GM12878 (cell line): ENCODE measurements at places on chromosomes 12 and 14. TPM values are rescaled to one million over a fixed set of nuclear protein-coding genes. Genes with fewer than 3 reads are reported as not detected.

Gene CRY1
- 5.8 and 6.1 TPM in 2 replicates for total RNA-seq

Gene CACNA1C
- 0.13 TPM in 1 of 2 replicates, not detected in the other for total RNA-seq

Gene DENND5B
- total RNA-seq = 27.8 and 32.5 TPM in 2 replicates

Gene MAP1LC3B2
- total RNA-seq = 1.8 TPM in 1 of 2 replicates, not detected in the other

Gene KRT7
- 6.6 and 7.6 TPM in 2 replicates for total RNA-seq

Gene PKP2
- 0.05 and 0.08 TPM in 2 replicates for total RNA-seq

Gene CCDC197
- total RNA-seq = not detected in 2 replicates

Gene PLEKHG7
- 1.1 and 1.3 TPM in 2 replicates for total RNA-seq

Gene CLMN
- total RNA-seq = 40.2 and 40.4 TPM in 2 replicates

Gene HOXC4
- 11.1 and 11.4 TPM in 2 replicates for total RNA-seq

Gene IGF1
- total RNA-seq = 3.2 and 3.4 TPM in 2 replicates

Gene ENDOU
- 0.21 TPM in 1 of 2 replicates, not detected in the other for total RNA-seq

Gene TSPAN9
- total RNA-seq = 0.21 and 0.31 TPM in 2 replicates

DNA sequence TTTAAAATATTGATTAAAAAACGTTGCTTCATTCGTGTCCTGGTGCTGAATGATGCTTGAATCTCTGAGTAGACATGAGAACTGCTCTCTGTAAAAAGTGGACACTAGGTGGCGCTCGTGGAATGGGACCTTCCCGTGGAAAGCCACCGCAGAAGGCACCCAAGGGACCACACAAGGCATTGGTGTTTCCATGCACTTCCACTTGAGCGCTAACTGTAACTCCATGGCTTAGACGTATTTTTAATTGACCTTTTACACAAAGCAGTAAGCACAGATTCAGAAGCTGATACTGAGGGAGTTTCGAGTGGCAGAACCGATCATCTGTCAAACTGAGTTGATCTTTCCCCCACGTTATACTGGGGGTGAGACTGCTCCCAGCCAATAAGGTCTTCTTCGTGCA, 135.3 kb downstream of the PRKCH start:
- no peaks in the 10 kb centered on the region for H3K27me3 ChIP-seq
- peaks cover 6% of the 10 kb centered on the region for H3K4me1 ChIP-seq
- no peak overlapping the region for H3K27ac ChIP-seq
- peaks cover 37% of the 10 kb centered on the region for H3K36me3 ChIP-seq
- H3K4me3 ChIP-seq = no peak overlapping the region

DNA sequence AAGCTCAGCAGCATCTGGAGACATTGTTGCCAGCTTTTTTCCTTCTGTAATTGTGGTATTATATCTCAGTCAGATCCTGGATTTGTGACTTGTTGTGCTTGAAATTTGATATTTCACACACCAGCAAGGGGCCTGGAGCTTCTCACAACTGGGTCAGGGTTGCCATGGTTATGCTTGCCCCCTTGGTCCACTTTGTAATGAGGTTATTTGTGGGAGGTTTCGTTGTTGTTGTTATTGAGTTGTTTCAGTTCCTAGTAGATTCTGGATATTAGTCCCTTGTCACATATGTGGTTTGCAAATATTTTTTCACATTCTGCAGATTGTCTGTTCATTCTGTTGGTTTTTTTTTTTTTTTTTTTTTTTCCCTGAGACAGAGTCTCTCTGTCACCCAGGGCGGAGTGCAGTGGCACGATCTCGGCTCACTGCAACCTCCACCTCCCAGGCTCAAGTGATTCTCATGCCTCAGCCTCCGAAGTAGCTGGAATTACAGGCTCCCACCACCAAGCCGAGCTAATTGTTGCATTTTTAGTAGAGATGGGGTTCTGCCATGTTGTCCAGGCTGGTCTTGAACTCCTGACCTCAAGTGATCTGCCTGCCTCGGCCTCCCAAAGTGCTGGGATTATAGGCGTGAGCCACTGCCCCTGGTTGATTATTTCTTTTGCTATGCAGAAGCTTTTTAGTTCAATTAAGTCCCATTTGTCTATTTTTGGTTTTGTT, 80.6 kb upstream of the ETV6 start:
- H3K4me1 ChIP-seq = peaks cover 46% of the 10 kb centered on the region
- H3K4me3 ChIP-seq = peak overlapping the region; percentile 48
- H3K27me3 ChIP-seq = no peaks in the 10 kb centered on the region
- H3K27ac ChIP-seq = peak overlapping the region; percentile 98
- H3K36me3 ChIP-seq = no peaks in the 10 kb centered on the region

- H3K4me3 ChIP-seq = peak overlapping the region; percentile 31; the same call in 1 of the 2 replicates
- DNase-seq = no peak
- H3K27me3 ChIP-seq = no peaks in the 10 kb centered on the region
- H3K4me1 ChIP-seq = peaks cover 22% of the 10 kb centered on the region
Observed at GRCh38 chr12:105334582-105334981, 4.1 kb downstream of the C12orf75 start.

DNA sequence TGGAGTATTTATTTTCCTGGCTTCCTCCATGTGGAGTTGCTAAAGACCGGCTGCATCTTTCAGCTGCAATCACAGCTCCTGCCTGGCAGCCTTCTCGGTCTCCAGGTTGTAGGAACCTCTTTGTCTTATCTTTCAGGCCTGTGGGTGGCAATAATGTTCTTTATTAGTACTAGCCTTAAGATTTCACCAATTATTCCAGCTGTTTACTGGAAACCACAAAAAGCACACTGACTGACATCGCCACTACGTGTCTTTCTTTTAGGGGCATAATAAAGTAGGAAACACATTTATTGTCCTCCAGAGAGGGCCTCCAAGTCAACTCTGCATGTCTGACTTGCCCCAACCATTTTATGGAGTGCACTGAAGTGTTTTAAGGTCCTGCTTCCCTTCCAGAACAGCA, 1116.5 kb upstream of the TMEM132C start:
- no peak for DNase-seq
- no peaks in the 10 kb centered on the region; the same call in 1 of the 2 replicates for H3K4me1 ChIP-seq
- H3K27ac ChIP-seq = peak overlapping the region; percentile 58
- no peaks in the 10 kb centered on the region for H3K36me3 ChIP-seq
- no peak overlapping the region for H3K4me3 ChIP-seq
- no peaks in the 10 kb centered on the region for H3K27me3 ChIP-seq

DNA sequence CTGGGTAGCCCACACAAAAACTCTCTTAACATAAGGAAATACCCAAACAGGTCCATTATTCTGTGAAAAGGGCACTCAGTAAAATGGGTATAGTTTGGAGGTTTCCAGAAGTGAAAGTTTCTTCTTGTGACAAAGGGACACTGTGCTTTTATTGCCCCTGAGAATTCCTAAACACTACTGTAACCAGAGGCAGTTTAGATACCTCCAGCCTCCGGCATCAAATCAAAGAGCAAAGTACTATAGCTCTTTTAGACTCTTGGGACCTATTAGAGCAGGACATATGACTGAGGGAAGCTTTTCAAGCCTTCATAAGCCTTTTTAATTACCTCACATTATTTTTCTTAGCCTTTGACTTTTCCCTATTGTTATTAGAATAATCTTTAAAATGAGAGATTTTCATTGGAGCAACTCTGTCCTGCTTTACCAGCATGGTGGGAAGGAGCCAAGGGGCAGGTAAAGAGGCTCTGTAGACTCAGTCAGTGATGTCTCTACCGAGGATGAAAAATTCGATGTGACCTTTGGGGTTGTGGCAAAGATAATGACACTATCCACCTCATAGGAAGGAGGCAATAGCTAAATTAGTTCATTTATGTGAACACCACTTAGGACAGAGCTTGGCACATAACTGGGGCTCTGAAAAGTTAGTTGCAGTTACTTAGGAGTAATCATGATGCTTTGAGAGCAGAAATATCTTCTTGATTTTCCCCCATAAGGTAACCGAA, 85.1 kb downstream of the IFNG start:
- no peak overlapping the region for H3K27ac ChIP-seq
- no peaks in the 10 kb centered on the region for H3K36me3 ChIP-seq
- H3K27me3 ChIP-seq = no peaks in the 10 kb centered on the region
- DNase-seq = no peak

DNA sequence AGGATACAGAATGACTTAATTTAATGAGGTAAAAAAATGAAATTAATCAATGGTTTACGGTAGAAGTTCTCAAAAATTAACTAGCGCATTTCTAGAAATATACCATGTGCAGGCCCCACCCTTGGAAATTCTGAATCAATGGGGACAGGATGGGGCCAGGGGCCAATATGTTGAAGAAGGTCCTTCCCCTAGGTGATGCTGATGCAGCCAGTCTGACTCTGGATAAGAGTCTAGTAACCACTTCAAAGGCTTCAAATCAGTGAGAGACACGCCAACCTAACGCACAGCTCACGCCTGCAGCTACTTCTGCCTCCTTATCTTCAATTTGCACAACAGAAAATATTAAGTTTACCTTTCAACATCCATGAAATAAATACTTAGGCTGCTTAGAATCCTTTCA, 14.9 kb downstream of the GIT2 start:
- no peak overlapping the region for H3K27ac ChIP-seq
- H3K4me1 ChIP-seq = peaks cover 9% of the 10 kb centered on the region
- peaks cover 16% of the 10 kb centered on the region for H3K36me3 ChIP-seq
- H3K27me3 ChIP-seq = no peaks in the 10 kb centered on the region
- H3K4me3 ChIP-seq = no peak overlapping the region
- no peak for DNase-seq

DNA sequence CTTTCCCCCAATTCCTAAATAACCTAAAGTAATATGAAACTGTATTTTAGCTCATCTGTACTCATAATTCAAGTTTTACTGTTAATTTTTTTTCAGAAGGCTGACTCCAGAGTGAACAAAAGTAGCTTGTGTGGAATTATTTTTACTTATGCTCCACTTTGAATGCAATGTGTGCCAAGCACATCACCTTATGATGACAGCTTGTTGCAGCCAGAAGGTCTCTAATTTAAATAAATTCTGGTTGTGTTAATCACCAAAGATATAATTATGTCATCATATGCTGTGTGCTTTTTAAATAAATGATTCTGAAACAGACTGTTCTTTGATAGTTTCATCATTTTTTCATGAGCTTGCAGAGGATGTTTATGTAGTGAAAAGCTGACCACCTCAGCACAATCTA, 283.1 kb downstream of the TMEM117 start:
- no peaks in the 10 kb centered on the region for H3K36me3 ChIP-seq
- no peaks in the 10 kb centered on the region for H3K4me1 ChIP-seq
- no peak overlapping the region for H3K4me3 ChIP-seq
- H3K27me3 ChIP-seq = no peaks in the 10 kb centered on the region

- no peaks in the 10 kb centered on the region for H3K4me1 ChIP-seq
- no peak overlapping the region for H3K27ac ChIP-seq
- H3K4me3 ChIP-seq = no peak overlapping the region
- DNase-seq = no peak
Observed at GRCh38 chr14:35435177-35435576, 30.6 kb upstream of the NFKBIA start.

- H3K36me3 ChIP-seq = no peaks in the 10 kb centered on the region
Observed at GRCh38 chr12:107094183-107094448, 767 bp upstream of the CRY1 start.

DNA sequence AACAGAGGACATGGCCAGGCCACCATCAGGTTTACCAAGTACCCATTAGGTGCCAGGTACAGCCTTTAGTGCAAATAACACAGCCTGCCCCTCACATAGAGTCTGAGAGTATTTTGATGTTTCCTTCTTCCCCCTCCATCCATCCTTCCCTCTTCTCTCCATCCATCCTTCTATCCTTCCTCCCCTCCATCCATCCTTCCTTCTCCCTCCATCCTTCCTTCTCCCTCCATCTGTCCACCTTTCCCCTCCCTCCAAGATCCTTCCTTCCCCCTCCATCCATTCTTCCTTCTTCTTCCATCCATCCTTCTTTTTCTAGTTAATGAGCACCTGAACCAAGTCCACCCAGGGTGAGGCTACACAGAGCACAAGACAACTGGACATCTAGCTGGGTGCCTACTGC, 39.8 kb downstream of the ITPK1 start:
- H3K27me3 ChIP-seq = no peaks in the 10 kb centered on the region
- H3K36me3 ChIP-seq = peaks cover 1% of the 10 kb centered on the region
- no peak for DNase-seq
- H3K27ac ChIP-seq = no peak overlapping the region
- no peak overlapping the region for H3K4me3 ChIP-seq

DNA sequence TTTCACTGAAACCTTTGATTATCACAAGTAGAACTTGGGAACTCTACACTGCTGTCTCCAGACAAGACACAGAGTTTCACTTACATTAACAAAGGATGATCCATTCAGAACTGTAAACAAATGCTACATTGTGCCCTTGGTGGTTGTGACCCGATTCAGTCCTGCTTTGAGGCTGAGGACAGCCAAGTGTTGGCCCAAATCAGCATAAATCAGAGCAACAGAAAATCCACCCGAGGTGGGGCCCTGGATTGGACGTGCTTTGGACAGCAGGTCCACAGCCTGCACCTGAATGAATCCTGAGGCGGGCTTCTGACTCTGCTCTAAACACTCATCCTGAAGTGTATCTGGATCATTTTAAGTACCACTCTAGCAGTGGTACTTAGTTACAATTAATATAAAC, 68.8 kb downstream of the PPP2R5C start:
- no peak overlapping the region for H3K27ac ChIP-seq
- no peak for DNase-seq
- H3K36me3 ChIP-seq = peaks cover 4% of the 10 kb centered on the region
- H3K4me1 ChIP-seq = peaks cover 22% of the 10 kb centered on the region

GRCh38 chr12:54437243-54437642, 18.2 kb upstream of the ITGA5 start:
- DNase-seq = no peak
- no peak overlapping the region for H3K4me3 ChIP-seq
- no peaks in the 10 kb centered on the region for H3K27me3 ChIP-seq
- no peaks in the 10 kb centered on the region for H3K36me3 ChIP-seq

GRCh38 chr12:48979602-48980388, 1.7 kb downstream of the WNT1 start:
- H3K27ac ChIP-seq = no peak overlapping the region
- H3K4me3 ChIP-seq = peak overlapping the region; percentile 61; the same call in 1 of the 2 replicates
- no peaks in the 10 kb centered on the region for H3K36me3 ChIP-seq
- DNase-seq = no peak
- peaks cover 34% of the 10 kb centered on the region for H3K4me1 ChIP-seq

- no peaks in the 10 kb centered on the region for H3K36me3 ChIP-seq
- H3K4me3 ChIP-seq = no peak overlapping the region
- H3K4me1 ChIP-seq = peaks cover 7% of the 10 kb centered on the region; the same call in 1 of the 2 replicates
- H3K27ac ChIP-seq = no peak overlapping the region
- no peak for DNase-seq
- no peaks in the 10 kb centered on the region for H3K27me3 ChIP-seq
Observed at GRCh38 chr12:10358131-10358530, 31.7 kb downstream of the KLRK1 start.
